ENCODE measurements at places on chromosomes 7 and 10.

DNA sequence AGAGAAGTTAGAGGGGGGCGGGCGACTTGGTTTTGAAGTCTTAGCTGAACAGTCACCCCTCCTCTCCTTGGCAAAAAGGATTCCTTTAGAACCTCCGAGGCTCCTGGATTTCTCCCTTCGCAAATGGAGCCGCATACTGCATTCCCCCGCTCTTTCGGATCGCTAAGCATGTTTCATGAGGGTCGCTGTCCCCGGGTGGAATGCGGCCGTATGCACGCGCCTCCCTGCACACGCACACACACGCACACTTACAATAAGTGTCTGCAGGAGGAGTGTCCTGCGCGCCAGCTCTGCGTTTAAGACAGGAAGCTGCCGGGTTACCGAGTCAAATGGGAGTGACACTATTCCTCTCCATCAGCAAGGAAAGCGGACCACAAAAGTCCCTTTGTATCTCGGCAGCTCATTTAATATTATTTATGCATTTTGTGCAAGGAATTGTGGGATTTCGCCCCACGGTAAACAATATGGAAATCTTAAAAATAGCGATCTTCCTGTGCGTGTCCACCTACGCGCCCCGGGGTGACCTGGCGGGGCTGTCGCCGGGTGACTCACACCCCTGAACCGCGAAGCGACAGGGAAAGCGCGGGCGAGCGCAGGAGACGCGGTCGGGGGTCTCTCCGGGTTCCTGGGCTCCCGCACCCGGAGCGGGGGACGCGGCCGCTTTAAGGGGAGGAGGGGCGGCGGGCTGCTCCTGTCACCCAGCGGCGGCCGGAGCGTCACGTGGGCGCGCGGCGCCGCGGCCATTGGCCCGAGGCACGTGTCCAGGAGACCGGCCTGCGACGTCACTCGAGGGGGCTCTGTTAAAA lies 988 bp upstream of the EN2 start:
- no peak for DNase-seq

DNA sequence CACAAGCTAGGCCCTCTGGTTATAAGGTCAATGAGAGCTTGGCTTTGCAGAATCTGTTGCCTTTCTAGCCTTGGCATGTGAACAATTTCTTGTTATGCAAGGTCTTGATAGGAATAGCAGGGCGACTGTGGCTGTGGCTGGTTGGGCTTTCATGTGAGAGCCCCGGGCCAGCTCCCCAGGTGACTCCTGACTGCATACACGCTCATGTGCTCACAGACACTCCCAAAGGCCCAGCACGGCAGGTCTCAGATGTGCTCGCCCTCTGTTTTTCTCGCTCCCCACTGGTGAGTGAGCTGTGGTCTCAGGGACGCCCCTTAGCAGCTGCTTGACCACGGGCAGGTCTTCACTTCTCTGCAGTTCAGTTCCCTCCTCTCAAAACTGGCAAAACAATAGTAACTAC lies 37.1 kb upstream of the ZNF32 start:
- no peak for DNase-seq

- peak; percentile 62 for DNase-seq
These were observed 101.5 kb downstream of the MICALL2 start for GRCh38 chr7:1357601-1358271.

GRCh38 chr10:103419101-103419500 lies 22.7 kb downstream of the PDCD11 start:
- no peak for DNase-seq

DNA sequence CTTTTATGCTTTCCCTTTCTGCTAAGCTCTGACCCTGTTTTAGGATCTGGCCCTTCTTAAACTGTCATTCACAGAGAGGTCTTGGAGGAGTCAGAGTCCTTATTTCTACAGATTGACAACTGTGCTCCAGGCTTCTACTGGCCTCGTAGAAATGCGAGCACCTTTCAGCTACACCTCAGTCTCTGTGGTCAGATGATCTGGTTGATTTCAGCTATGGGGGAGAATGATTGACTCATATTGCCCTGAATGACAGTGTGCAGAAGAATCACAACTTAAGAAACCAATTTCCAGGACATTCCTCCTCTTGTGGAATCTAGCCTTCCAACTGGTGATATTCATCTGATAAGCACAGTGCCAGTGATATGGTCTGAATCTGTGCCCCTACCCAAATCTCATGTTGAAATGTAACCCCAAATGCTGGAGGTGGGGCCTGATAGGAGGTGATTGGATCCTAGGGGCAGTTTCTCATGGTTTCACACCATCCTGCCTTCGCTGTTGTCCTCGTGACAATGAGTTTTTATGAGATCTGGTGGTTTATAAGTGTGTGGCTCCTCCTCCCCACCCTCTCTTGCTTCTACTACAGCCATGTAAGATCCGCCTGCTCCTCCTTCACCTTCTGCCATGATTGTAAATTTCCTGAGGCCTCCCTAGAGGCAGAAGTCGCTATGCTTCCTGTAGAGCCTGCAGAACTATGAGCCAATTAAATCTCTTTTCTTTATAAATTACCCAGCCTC lies 14.0 kb upstream of the CYP3A7 start:
- no peak for DNase-seq

- peak; percentile 31 for DNase-seq
These were observed 28.2 kb downstream of the PFKP start for GRCh38 chr10:3095373-3096139.

DNA sequence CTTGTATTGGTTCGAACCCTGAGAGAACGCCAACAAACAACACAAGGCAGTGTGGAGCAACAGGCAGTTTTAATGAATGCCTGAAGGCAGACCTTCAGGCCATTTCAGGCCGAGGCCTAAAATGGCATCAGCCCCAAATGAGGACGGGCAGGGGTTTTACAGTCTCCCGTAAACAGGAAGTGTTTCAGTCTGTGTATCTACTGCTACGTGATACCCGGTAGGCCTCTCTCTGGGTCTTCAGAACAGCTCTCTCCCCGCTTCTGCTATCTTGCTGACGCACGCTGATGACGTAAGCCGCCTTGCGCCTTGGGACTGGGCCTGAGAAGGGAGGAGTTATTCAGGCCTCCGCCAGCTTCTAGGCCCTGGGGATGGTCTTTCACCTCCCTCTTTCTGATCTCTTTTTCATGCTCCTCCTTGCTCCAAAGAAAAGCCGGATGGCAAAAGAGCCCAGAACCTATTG lies 67.7 kb downstream of the ST8SIA6 start:
- peak; percentile 19 for DNase-seq

DNA sequence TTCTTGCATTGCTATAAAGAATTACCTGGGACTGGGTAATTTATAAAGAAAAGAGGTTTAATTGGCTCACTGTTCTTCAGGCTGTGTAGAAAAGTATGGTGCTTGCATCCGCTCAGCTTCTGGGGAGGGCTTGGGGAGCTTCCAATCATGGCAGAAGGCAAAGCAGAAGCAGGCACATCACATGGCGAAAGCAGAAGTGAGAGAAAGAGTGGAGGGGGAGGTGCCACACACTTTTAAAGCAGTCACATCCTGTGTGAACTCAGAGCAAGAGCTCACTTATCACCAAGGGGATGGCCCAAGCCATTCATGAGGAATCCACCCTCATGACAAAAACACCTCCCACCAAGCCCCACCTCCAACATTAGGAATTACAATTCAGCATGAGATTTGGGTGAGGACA lies 303.5 kb downstream of the OTUD1 start:
- peak; percentile 24 for DNase-seq

GRCh38 chr7:37255327-37255944 lies 193.2 kb downstream of the ELMO1 start:
- DNase-seq: no peak

DNA sequence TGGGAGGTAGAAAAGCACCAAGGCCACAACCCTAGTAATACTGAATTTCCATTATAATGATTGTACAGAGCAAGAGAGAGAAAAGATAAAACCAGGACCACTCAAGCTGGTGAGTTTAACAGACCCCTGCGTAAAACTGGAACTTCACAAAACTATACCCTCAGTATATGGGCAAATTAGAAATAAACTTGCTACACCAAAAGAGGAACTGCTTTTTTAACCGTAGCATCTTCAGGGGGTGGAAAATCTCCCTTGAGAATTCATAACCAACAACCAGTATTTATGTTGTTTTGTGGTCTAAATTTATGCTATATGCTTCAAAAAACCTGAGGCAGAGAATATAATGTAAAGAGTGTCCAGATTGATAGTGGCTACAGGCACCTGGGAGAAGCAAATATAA lies 171.2 kb downstream of the SGMS1 start:
- no peak for DNase-seq

GRCh38 chr10:126017961-126018560 lies 121.7 kb downstream of the FANK1 start:
- peak; percentile 42 for DNase-seq

- no peak for DNase-seq
These were observed 2.0 kb downstream of the VOPP1 start for GRCh38 chr7:55570218-55570873.

- peak; percentile 77 for DNase-seq
These were observed 1.0 kb downstream of the UBTD1 start for GRCh38 chr10:97499561-97500296.

DNA sequence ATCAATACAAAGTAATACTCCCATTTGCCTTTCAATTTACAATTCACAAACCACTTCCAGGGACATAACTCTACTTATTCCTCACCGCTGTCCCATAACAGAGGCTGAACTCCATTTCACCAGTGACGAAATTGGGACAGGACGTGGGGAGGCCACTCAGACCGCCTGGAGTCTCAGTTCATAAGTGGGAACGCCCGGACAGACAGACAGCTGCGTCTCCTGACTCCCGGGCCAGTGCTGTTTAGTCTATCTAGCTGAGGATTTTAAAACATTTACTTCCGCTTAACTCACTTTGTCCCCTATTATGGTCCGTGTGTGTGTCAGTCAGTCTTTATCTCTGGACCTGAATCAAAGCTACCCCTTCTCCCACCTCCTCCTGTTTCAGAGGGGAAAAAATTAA lies 67.4 kb upstream of the ZNF438 start:
- peak; percentile 69 for DNase-seq

DNA sequence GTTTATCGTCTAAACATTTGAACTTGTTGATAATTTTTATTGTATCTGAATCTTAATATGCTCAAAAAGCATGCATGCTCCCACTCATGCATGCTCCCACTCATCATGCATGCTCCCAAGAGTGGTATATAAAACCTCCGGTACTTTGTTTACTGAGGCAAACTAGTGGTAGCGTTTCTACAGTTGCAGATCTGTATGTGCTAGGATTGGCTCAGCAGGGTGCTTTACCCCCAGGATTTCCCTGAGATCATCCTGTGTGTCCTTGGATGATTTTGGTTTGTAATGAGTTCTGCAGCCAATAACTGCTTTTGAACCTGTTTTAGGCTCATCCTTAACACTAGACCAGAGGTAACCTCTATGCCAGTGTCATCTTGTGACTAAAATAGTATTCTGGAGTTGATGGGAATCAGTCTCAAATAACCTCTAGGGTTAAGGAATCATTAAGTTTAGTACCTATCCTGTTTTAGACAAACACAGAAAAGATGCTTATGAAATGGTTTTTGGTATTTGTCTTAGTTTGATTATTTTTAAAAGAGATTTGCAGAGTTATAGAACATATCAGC lies 40.4 kb downstream of the PHTF2 start:
- peak; percentile 47 for DNase-seq

DNA sequence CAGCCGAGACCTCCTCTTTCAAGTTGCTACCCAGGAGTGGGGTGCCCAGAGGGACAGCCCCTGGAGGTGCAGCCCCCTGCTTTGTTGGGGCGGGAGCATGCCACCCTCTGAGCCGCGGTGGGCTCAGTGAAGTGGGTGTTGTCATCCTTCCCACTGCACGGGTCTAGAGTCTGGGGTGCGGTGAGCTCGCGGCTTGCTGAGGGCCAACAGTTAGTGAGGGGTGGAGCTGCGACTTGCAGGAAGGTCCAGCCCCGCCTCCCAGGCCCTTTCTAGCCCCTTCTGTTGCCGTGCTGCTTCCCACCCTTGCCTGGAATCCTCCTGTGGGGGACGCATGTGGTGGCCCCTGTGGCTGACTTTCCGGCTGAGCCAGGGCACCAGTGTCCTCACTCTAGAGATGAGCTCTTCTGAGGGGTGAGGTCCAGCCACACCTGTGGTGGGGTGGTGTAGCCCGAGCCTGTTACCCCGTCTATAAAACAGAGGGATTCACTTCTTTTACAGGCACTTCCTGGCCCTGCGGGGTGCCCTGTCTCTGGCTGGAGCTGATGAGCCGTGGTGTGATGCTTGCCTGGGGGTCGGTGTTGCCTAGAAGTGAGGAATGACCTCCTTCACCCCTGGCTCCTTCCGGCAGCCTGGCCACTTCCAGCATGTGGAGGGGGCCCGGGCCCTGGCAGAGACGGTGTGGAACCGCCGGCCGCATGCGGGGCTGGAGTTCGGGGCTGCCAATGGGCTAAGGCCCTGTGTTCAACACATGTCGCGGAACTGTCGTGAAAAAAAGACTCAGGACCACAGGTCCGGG lies 127.9 kb downstream of the FAM53B start:
- DNase-seq: no peak

DNA sequence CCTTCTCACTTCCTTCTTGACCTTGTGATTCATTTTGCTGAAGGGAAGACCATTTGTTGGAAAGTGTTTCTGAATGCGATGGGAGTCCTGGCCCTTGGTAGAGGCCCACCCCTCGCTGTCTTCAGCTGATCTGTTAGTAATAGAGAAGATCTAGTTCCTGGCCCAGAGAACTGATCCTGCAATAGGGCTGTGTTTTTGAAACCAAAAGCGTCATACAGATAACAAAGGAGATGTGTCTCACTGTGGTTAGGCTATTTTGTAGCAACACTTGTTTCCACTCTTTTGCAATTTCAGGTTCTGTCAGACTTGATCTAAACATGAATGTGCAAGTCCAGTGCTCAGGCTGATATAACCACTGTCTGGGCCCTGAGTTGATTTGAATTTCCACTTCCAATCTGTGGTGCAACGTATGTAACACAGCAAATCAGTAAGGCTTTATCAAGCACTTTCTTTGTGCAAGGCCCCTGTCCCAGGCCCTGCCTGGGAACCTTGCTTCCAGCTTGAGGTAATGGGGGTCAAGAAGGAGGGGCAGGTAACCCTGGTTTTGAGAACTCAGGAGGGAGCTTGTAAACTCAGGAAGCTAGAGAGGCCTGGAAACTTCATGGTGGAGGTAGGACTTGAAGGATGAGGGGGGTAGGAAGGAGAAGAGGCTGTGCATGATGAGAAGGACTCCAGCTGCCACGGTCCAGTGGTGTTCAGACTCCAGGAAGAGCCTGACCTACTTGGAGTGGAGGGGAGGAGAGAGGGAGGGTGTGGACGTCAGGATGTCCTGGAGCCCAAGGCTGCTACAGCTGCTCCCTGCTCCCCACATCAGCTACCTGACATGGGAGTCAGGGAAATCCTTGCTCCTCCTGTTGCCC lies 42.2 kb upstream of the SRGN start:
- peak; percentile 14 for DNase-seq

DNA sequence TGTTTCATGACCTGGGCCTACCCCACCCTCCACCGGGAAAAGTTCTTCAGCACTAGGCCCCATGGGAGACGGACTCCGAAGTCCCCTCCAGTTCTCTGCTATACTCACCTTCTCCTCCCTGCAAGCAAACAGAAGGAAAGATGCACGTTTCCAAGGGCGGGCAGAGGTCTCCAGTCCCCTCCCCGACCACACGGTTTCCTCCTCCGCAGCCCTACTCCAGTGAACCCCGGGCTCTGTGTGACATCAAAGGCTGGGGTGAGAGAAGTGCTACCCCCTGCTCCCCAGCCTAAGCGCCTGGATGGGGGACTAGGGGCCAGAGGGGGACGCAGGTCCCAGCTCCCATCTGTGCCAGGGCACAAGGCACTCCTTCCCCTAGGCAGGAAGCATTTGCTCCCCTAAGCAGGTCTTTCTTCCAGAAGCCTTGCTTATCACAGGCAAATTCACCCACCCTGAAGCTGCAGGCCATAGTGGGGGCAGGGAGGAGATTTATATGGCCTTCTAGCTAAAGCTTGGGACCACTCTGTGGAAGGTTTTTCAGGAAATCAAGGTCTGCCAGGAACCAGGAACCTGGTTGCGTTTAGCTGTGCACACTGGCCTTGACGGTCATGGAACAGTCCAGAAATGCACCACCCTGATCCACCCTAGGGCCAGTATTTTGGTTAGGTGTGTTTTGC lies 52.8 kb downstream of the ASB13 start:
- DNase-seq: no peak

All from DMS53 (cell line).